Osteocyte (in vitro differentiated cells): ENCODE measurements at places on chromosomes 4 and X. TPM values are rescaled to one million over a fixed set of nuclear protein-coding genes. Genes with fewer than 3 reads are reported as not detected.
A peak's percentile ranks its signal among the peaks of the same experiment; 100 is the strongest.

DNA sequence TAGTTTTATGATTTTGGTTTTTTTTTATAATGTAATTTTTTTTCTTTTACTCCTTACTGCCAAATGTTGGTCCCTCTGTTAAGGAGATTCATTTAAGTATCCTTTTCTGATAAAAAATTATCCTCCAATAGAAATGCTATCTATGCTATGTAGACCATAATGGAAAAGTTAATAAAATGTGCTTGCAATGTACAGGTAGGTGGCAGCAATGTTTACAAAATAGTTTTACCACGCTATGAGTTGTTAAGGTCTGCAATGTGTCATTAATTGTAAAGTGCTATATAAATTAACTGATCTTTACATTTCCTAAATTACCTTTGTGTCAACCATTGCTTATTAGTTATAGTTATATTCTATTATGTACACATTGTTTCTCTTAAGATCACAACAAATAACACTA is 3.8 kb upstream of the CENPC start:
- DNase-seq: no peak

DNA sequence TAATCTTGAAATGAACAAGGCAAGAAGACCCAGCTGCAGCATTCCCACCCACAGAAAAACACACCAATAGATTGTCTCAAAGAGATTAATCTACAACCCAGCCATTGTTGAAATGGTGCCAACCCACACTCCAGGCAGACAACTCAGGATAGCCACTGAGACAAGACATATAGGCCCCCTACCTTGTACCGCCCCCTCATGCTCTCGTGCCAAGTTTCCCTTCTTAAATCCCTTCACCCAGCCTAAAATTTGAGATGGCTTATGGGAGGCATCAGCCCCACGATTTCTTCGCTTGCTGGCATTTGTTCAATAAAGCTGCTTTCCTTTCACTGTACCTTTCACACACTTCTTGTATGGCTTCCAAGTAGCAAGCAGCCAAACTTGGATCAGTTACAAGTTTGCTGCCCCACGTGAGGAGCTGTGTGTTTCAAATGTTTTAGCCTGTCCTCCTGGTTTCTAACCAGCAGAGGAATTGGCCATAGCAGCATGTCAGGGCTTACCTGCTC is 1754.1 kb downstream of the C4orf33 start:
- DNase-seq: no peak

Gene MAGEA4
- not detected in 2 replicates for total RNA-seq

DNA sequence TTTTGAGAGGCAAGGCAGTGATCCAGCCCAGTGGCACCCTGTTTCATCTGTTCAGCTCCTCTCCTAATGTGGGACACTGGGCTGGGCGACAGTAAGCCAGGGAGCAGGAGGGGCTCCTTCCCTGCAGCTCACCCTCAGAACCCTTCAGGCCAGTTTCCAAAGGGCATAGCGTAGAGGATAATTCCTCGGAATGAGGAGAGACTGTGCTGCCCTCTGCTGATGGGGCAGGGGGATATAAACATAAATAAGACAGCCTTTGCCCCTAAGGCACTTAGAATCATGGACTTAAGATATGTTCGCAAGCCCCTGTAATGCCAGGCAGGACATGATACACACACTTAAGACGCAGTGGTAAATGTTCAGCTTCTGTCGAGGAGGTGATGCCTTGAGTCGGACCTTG is 27.9 kb upstream of the ZNF185 start:
- DNase-seq: no peak

Gene SSX4
- not detected in 2 replicates for total RNA-seq

DNA sequence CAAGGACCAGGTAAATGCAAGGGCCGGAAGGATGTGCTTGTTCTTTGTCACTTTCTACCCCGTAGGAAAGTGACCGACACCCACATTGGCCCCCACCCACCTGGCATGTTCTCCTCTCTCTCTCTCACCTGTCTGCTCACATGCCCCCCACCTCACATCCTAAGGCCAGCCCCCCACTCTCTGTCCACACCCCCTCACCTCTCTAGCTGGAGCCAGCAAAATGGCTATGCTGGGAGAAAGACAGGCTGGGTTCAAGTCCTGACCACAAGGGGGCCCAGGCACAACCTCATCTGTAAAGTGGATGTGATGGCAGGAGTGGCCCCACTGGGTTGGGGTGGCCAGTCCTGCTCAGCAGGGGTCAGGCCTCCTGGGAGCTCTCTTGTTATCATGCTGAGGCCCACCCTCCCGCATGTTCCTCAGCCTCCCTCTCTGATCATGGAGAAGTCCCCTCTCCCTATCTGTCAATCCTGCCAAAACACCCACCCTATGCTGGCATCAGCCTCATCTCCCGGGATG is 1.7 kb upstream of the PPP2R2C start:
- peak; percentile 76 for DNase-seq

Gene CYTL1
- total RNA-seq: 82.4 and 86.8 TPM in 2 replicates

- no peak for DNase-seq
Measured at GRCh38 chrX:138298268-138298667, 413.2 kb downstream of the FGF13 start.

GRCh38 chrX:68807818-68808217 is 21.0 kb upstream of the EFNB1 start:
- no peak for DNase-seq

Gene GIMD1
- not detected in 2 replicates for total RNA-seq

Gene FANCB
- total RNA-seq: 2.9 and 4.2 TPM in 2 replicates

DNA sequence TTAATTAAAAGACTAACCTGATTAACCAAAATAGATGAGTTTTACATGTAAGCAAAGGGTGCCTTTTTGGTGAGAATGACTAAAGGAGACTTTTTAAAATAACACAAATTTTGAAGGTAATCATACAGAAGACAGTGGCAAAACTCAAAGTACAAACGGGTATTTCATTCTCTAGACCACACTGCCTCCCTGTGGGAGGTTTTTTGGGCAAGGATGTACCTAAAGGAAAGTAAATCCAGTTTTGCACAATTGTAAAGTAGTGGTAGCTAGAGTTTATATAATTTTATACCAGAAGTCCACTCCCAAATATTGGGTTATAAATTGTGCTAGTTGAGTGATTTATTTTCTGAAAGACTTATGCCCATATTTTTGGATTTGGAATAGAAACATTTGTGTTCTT is 201.0 kb downstream of the PAPSS1 start:
- no peak for DNase-seq

Gene BMX
- total RNA-seq: not detected in 2 replicates

Gene TRAM1L1
- 5.6 and 5.9 TPM in 2 replicates for total RNA-seq

DNA sequence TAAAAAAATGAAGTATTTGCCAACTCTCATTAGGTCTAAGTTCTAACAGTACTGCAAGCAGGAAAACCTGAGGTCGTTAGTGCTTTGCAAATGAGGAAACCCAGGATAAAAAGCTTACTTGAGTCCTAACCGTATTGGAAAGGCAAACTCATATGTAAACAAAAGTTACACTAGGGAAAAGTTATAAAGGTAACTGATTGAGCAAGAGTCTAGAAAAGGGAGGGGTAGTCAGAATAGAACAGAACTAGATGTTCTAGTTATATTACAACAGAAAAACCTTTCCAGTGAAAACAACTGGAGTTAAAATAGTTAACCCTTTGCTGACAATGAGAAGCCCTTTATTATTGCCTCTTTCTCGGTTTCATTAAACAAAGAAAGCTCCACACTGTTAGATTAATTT is 66.4 kb upstream of the MAOA start:
- DNase-seq: no peak

GRCh38 chrX:56812515-56813105 is 83.6 kb downstream of the NBDY start:
- no peak for DNase-seq

GRCh38 chr4:175447016-175447415 is 365.0 kb downstream of the GPM6A start:
- DNase-seq: no peak

DNA sequence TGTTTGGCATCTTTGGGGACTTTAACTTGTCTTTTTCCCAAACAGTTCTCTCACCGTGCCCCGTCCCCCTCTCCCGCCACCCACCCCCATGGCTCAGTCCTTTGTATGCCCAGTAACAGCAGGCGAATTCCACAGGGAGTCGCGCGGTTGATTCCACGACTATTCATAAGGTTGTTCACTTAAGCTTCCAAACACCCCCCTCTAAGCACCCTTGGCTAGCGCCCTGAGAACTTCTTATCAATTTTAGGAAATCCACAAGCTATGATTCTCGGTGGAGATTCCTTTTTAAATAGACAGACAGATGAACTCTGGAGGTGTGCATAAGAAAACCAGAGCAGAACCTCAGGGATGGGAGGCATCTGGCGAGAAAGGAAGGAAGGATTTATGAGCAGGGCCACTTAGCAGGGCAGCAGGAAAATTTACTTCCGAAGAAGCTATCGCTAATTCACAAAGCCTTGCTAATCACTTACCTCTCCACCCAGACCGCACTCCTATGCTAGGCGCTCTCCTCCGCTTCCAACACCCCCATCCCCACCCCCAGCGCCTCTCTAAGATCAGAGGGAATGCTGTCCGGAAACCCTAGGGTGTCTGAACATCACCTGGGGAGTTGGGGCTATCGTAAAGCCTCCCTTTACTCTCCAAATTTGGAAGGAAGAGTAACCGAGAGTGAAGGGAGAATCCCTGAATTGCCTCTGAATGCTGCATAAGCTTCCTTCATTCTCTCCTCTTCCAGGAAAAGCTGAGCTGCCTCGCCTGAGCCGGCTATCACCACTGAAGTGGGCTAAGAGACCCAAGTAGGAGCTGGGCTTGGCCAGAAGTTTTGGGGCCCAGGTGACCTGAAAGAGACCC is 1.7 kb downstream of the UNC5C start:
- no peak for DNase-seq

GRCh38 chr4:567457-568350 is 8.4 kb downstream of the TMEM271 start:
- DNase-seq: peak; percentile 83

- no peak for DNase-seq
Measured at GRCh38 chrX:19030805-19031204, 46.9 kb upstream of the PHKA2 start.

GRCh38 chr4:81030981-81031791 is 678 bp downstream of the BMP3 start:
- DNase-seq: peak; percentile 82

DNA sequence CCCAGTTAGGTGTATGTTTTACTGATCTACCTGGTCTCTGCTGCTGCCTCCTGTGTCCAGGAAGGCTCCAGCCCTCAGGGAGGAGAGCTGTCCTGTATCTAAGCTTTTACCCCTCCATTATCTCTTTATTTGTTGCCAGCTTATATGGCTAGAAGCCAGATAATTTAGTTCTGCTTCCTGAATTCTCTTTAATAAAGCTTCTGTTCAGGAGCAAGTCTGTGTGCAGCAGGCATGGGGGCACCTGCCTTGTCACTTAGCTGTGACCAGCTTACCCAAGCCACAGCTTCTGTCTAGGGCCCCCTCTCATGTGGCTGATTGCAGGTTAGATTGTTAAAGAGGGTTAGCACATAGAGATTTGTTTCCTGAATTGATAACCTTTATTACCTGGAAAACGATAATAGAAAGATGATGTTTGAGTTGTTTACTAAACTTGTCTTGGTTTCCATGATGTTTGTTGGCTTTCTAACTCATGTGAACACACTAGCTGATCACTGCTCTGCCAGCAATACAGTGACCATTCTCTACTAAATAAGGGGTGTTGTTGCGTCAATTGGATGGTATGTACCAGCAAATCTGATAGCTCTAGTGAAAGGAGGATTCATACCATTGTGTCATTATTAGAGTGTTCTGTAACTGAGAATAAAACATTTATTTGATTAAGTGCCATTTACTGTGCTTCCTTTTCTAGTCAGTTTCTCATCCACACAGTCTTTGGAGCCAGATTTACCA is 189.8 kb upstream of the ANK2 start:
- no peak for DNase-seq

Gene PCYT1B
- 1.0 and 1.1 TPM in 2 replicates for total RNA-seq

- no peak for DNase-seq
Measured at GRCh38 chr4:115515772-115516171, 402.4 kb upstream of the NDST4 start.

DNA sequence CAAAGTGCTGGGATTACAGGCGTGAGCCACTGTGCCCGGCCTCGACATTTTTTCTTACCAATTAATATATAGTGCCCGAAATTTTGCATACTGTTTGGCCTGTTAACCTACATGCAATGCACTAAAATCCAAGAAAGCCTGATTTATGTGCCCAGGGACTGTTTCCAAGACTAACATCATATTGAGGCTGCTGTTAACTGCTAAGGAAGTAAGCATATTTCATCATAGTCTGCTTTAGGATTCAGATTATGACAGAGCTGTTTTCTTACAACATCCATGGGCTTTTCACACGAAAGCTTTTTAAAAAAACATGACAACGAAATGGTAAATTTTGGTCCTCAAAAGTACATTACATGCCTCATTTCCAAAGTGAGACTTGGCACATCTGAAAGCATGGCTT is 84.4 kb downstream of the STOX2 start:
- no peak for DNase-seq

Gene ACE2
- not detected in 2 replicates for total RNA-seq

Gene ABCG2
- total RNA-seq: 0.24 TPM in 1 of 2 replicates, not detected in the other

Gene RHOXF2
- not detected in 2 replicates for total RNA-seq

DNA sequence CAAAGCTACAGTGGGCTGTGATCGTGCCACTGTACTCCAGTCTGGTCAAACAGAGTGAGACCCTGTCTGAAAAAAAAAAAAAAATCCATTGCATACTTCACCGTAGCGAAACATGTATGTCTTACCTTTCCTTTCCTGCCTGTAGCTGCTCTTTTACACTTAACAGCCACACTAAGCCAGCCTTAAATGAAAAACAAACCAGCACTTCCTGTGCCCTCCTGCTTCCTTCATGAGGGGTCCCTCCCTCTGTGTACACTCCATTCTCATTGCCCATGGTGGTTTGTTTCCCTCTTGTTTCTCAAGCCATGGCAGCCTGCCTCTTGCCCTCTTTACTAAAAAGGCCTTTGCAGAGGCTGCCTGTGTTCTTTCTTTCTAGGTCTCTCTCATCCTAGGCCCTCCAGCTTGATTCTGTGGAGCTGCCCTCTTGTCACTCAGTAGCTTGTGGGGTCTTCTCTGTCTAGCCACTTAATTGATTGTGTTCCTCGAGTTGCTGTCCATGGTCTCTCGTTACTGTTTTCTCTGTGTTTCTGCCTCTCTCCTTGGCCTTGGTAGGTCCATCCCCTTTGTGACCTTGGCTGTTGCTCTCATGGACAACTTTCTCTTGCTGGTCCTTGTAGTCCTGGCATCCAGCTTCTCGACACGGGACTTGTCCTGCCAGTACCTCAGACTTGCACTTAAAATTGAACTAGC is 52.1 kb upstream of the MSANTD1 start:
- DNase-seq: no peak

Gene FAM13A
- total RNA-seq: 18.5 and 20.3 TPM in 2 replicates

GRCh38 chr4:71533121-71533520 is 194.3 kb downstream of the SLC4A4 start:
- no peak for DNase-seq

Gene MAGEB2
- not detected in 2 replicates for total RNA-seq

Gene ADH4
- not detected in 2 replicates for total RNA-seq

Gene EMD
- total RNA-seq: 68.9 and 73.1 TPM in 2 replicates

DNA sequence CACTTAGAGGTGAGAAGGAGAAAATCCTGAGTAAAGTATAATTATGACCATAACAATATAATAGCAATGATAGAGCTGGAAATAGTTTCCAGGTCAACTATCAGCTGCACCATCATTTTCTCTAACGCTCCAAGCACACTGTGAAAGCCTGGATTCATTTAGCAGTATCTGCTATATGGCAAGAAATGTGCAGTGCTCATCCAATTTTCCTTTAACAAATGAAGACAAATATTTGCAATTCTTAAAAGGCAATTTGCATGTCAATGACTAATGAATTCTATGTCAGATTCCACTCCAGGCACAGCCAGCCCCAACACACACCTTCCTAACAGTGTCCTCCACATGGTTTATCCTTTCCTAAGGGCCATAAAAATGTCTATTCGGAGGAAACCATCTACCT is 12.7 kb downstream of the PRSS12 start:
- no peak for DNase-seq
